NB4 (cell line): ENCODE measurements at places on chromosomes 2 and 18.

GRCh38 chr2:51013933-51014526, 17.9 kb downstream of the NRXN1 start:
- no peak for DNase-seq

DNA sequence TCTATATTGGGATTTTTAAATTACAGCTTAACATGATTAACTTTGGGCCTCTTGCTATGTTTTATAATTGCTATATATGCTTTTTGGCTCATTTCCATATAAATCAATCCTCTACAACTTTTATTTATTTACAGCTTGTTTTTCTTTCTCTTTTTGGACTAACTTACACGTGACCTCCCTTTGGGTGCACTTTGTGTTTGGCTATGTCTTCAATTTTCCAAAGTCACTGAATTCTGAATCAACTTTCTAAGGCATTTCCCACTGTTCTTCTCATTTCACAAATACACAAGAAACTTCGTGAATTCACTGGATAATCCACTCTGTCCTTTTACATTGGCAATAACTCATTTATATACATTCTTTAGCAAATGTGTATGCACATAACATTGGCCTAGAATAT, 5.4 kb upstream of the CPS1 start:
- no peak for DNase-seq

- no peak for DNase-seq
These were observed 5.7 kb downstream of the MPHOSPH10 start for GRCh38 chr2:71136174-71136573.

DNA sequence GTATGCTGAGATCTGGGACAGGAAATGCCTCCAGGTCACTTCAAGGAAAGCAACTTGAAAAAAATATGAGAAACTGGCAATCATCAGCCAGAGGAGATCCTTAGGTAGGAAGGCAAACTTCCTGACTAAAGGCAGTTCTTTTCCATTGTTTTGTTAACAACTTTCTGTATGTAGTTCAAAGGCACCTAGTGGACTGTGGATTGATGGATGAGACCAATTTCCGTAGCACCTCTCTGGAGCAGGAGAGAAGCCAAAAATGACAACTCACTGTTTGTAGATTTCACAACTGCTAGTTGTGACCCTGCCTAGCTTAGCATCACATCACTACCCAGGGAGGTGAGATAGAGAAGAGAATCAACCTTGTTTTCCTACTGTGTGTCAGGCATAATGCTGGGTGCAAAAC, 21.8 kb upstream of the NOSTRIN start:
- no peak for DNase-seq

DNA sequence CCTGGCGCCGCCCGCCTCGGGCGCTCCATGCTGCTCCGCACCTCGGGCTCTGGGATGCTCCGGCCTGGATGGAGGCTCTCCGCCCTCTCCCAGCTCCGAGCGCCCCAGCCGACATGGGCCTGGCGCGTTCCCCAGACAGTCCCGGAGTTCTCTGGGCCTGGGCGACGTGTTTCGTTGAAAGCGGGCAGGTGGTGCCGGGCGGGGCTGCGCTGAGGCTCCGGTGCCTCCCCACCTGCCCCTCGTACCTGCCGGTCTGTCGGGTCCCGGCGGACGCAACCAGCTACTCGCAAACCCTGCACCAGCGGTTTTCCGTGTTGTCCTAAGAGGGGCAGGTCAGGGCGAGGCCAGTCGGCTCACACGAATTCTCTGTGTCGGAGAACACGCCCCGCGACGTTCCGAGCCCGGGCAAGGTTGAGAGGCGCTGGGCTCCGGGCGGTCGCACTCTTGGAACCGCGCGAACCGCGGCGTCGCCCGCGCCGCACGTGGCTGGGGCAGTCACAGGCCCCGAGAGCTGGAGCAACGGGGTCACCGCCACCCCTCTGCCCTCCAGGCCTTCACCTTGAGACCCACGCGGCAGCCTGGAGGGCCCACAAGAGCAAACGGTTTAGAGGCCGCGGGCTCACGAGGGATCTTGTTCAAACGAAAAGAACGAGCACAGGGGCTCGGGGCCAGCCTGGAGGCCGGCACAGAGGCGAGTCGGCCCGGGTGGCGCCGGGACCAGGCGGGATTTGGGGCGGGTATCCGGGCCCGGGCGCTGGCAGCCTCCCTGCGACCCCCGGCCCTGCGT, 4.2 kb upstream of the SIX2 start:
- DNase-seq = no peak

- DNase-seq = no peak
These were observed 88.6 kb upstream of the EML6 start for GRCh38 chr2:54634564-54635511.
